ENCODE measurements at places on chromosomes 16 and 17.

- no peak for DNase-seq
These were observed 21.9 kb upstream of the SSTR2 start for GRCh38 chr17:73142872-73143381.

- DNase-seq = no peak
These were observed 54.8 kb downstream of the SLFN5 start for GRCh38 chr17:35297666-35298065.

GRCh38 chr16:3591991-3592390 lies 14.8 kb upstream of the NLRC3 start:
- no peak for DNase-seq

- DNase-seq = no peak
These were observed 20.1 kb downstream of the PLD6 start for GRCh38 chr17:17186051-17186450.

GRCh38 chr17:34883106-34884000 lies 77.9 kb downstream of the CCT6B start:
- peak; percentile 39 for DNase-seq

- no peak for DNase-seq
These were observed 208.0 kb downstream of the FOXL1 start for GRCh38 chr16:86786338-86786737.

GRCh38 chr17:49952209-49952911 lies 16.6 kb upstream of the DLX4 start:
- peak; percentile 73 for DNase-seq

DNA sequence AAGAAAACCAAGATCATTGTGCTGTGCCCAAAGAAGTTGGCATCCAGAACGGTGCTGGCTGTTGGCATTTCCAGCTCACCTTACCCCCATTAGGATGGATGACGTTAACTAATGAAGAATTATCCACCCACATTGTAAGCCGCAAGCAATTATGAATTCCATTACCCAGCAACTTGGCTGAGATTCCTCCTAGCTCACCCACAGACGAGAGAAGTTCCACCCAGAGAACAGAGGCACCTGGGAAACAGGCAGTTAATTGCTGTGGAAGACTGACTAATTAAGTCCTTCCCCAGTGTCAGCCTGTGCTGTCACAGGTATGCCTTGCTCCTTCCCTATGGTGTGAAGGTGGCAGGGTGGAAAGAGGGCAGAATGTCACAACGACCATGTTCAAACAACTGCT lies 456.2 kb upstream of the CDH5 start:
- no peak for DNase-seq

GRCh38 chr17:81453712-81454111 lies 58.5 kb downstream of the BAHCC1 start:
- DNase-seq = no peak

- no peak for DNase-seq
These were observed 12.1 kb upstream of the ACSF3 start for GRCh38 chr16:89081556-89081955.

GRCh38 chr16:82043680-82044584 lies 8.9 kb downstream of the HSD17B2 start:
- DNase-seq = no peak

DNA sequence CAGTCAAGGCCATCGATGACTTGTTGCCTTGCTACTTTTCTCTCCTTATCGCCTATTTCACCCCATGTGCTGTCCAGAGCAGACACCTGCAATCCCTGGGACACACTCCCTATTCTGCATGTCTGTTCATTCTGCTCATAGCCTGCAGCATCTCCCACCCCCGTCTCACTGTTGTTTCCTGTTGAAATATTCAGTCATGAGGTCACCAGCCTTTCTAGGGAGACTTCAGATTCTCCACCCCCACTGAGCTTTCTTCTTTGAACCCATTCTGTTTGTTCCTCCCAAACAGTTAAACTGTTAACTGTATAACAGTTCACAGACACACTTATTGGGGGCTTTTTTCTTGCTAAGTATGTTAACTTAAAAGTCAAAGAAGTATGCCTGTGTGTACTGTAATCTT lies 94.4 kb downstream of the AATF start:
- DNase-seq = peak; percentile 30

DNA sequence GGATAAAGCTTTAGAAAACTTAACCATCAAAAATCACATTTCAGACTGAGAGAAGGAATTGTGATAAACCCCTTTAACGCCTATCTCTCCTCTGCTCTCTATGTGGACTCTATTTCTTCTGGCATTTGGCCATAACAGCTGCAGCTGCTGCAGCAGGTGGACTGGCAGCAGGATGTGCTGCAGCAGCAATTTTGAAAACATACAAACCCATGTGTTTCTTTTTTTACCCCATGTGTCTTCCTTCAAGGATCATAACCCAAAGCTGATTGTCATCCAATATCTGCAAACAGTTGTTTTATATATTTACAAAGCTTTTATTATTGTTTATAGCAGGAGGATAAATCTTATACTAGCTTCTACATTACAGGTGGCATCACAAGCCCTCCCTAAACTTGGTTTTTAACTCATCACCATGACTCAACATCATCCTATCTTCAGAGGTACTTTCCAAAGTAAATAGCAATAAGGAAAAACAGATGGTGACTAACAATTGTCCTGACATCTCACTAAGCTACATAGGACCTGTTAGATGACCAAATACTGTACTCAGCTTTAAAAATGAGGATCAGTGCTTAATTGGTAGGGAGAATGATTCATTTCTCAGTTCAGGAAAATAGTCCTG lies 14.5 kb upstream of the KRTAP9-2 start:
- DNase-seq = no peak

DNA sequence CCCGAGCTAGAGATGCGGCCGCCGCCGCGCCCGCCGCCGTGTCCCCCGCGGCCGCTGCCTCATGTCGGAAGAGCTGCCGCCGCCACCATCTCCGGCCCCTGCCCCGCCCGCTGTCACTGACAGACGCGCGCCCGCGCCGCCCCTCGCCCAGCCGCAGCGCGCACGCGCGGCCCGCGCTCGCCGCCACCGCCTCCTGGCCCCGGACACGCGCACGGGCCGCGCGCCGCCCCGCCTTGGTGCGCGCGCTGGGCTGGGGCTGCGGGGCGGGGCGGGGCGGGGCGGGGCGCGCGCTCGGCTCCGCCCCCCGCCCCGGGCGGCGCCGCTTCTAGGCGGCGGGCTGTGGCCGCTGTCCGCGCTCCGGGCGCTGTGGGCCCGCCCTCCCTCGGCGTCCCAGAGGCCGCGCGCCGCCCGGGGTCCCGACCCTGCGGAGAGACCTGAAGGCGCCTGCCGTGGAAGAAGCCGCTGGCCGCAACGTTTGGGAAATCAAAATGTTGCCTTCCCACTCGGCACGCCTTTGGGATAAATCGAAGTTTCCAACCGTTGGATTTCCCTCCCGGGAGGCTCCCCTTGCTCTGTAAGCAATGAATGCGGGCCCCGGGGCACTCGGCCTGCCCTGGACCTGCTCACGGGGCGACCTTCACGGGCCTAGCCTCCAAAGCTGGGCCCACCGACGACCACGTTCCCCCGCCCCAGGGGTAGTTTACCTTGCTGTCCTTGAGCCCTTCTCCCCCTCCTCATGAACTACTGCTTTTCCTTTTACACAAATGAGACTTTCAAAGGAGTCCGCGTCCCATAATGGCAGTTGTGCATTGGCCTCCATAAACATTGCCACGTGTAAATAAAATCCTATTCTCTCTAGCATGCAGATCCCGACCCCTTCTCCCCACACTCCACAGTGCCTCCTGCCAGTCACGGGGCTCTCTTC lies at the start of gene ADCY9:
Gene ADCY9, minus strand, starts transcription at position 118 of the 925 bp plus-strand sequence. CDS start 1,000 bp downstream, outside the sequence.
- DNase-seq = peak; percentile 51

GRCh38 chr17:75825149-75825552 lies 19.1 kb downstream of the UNC13D start:
- no peak for DNase-seq

- DNase-seq = no peak
These were observed 23.5 kb downstream of the XPO6 start for GRCh38 chr16:28188085-28188916.

DNA sequence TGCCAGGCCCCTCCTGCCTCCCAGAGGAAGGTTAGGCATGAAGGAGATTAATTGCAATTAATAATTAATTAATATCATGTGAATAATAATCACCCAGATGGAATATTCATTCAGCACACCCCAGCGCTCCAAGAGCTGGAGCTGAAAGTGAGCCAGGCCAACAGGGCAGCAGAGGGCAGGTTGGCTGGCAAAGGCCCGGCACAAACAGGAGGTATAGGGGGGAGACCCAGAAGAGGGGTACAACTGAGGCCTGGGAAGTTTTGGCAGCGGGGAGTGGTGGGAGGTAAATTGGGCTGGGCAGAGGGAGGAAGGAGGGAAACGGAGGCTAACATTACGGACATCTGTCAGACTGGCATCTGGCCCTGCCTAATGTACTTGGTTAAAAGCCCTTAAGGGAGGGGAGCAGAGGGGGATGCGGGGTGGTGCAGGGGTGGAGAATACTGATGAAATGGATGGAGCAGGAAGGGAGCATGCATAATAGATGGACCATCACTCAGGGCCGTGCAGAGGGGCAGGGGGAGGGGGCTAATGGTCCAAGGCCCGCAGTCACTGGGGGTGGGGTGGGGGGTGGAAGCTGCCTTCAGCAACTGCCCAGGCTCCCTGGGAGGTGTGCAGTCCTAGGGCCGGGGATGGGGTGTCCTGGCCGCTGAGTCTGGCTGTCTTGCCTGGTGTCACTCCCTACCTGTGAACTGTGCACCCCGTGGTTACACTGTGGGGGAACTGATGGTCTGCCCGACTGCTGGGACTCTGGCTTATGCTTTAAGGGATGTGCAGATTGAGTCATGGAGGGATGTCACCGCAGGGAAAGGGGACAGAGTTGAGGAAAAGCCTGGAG lies 1.9 kb downstream of the ADAM11 start:
- no peak for DNase-seq

- no peak for DNase-seq
These were observed 2.9 kb downstream of the RGS11 start for GRCh38 chr16:272633-273546.

DNA sequence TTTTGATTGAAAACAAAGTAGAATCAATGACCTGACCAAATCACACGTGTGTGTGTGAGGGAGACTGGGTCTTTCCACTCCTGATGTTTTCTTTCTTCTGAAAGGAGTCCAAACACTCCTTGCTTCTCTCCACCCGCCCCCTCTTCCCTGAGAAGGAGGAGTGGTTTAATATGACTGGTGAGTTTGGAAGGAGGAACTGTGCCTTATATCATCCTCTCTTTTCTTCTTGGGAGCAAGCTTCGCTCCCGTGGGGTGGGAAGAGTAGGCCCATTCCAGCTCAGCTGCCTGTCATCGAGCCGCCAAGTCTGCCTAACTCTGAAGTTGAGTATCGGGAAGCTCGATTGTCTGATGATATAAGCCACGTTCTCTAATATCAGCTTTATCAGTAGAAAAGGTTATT lies 96.5 kb downstream of the YPEL2 start:
- no peak for DNase-seq

- no peak for DNase-seq
These were observed 660 bp downstream of the RBBP6 start for GRCh38 chr16:24539850-24540601.

- DNase-seq = no peak
These were observed 246.7 kb upstream of the TBX2 start for GRCh38 chr17:61152898-61153297.

- no peak for DNase-seq
These were observed 12.0 kb downstream of the FOXN1 start for GRCh38 chr17:28518132-28518531.

DNA sequence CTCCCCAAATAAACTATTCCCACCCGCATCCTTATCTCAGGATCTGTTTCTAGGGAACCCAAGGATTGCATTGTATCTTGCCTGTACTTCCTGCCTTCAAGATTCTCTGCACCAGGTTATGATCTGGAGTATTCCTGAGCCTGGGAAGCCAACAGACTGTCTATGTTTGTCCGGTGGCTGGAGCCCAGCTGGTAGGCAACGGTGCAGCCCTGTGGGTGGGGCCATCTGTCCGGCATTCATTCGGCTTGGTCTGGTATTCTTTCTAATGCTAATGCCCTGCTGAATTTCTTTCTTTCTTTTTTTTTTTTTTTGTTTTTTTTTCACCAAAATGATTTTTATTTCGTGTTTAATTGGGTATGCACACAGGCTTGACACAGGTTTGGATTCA lies 20.7 kb upstream of the TVP23A start:
- DNase-seq = no peak

GRCh38 chr17:59874376-59874775 lies 18.4 kb downstream of the TUBD1 start:
- DNase-seq = no peak

GRCh38 chr17:66459811-66460270 lies 157.4 kb downstream of the PRKCA start:
- no peak for DNase-seq

- no peak for DNase-seq
These were observed 23.0 kb downstream of the VPS35L start for GRCh38 chr16:19578378-19578971.

GRCh38 chr17:20823905-20824304 lies 218.9 kb downstream of the USP22 start:
- no peak for DNase-seq

GRCh38 chr17:78130090-78130436 lies 508 bp upstream of the TMC8 start:
- DNase-seq = no peak

GRCh38 chr17:55454906-55455474 lies 33.4 kb upstream of the MMD start:
- no peak for DNase-seq

DNA sequence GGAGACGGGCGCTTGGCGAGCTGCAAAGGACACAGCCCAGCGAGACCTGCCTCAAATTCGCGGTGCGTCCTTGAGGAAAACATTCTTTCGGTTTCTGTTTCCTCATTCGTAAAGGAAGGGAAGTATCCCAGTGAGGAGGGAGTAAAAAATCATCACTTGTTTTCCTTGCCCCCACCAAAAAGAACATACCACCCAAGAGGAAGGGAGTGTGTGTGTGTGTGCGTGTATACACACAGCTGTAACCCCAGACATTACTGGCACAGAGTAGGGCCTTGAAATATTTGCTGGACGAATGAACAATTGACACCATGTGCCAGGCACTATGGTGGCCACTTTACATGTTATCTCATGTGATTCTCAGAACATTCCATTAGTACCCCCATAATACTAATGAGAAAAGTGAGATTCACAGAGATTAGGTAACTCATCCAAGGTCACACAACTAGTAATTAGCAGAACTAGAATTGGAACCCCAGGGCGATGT lies 1.9 kb upstream of the MATCAP1 start:
- DNase-seq = no peak

DNA sequence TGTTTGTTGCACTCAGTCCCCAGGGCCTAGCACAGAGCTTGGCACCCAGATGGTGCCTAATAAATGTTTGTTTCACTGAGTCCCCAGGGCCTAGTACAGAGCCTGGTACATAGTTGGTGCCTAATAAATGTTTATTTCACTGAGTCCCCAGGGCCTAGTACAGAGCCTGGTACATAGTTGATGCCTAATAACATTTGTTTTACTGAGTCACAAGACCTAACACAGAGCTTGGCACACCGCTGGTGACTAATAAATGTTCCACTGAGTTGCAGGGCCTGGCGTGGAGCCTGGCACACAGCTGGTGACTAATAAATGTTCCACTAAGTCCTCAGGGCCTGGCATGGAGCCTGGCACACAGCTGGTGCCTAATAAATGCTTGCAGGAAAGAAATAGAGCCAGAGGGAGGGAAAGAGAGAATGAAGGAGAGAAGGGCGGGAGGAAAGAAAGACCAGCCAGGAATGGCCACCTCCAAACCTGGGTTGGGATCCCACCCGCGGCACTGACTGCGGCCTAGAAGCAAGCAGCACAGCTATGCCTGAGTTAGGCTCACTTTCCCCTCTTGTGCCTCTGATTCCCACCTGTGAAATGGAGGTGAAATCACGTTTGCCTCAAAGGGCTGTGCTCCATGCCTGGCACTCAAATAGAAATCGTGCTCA lies 7.5 kb downstream of the SLC5A11 start:
- DNase-seq = no peak

Measured in NT2/D1 (cell line).